Chondrocyte (in vitro differentiated cells): ENCODE measurements at places on chromosomes 11 and 22. TPM values are rescaled to one million over a fixed set of nuclear protein-coding genes. Genes with fewer than 3 reads are reported as not detected.

GRCh38 chr22:46757104-46757503 is 5.3 kb upstream of the TBC1D22A start:
- DNase-seq: no peak

DNA sequence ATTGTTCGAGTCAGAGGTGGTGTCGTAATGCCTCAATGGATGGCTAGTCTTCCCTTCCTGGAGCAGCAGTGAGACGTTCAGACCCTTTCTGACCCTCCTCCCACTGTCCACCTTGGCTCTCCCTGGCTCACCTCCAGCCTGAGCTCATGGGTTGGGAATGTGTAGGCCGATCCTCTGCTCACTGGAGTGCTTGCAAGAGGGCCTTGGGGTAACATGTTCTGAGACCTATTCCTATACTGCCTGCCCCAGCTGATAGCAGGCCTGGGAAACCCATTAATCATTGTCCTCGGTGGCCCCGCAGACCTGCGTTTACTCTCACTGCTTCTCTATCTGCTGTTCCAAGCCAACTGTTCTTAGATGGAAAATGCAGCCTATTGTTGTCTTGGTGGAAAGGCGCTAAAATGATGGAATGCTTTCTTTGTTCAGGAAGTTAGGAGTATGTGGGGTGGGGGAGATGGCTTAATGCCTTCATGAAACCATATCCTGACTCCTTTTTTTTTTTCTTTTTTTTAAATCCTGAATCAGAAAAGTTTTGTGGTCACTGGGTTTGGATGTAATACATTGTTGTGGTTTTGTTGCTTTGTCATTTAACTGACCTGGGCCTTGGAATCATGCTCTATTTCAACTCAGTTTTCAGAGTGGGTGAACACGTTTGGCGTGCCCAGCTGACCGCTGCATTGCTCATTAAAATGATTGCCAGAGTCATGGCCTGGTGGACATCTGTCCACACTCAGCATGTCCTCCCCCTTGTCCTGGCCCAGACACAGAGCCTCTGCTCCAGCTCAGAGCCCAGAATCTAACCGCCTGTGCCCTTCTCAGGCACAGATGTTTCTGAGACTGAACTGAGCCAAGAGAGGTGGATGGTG is 72.5 kb downstream of the MICAL2 start:
- no peak for DNase-seq

Gene CAPN1
- total RNA-seq: 120 to 130 TPM (median 127 TPM) in 3 replicates

GRCh38 chr11:44857490-44858090 is 93.1 kb downstream of the TP53I11 start:
- DNase-seq: no peak

Gene DAGLA
- total RNA-seq: 2.8 to 5.5 TPM (median 4.8 TPM) in 3 replicates

Gene APOA5
- total RNA-seq: not detected in 3 replicates

GRCh38 chr11:48050304-48050703 is 69.9 kb downstream of the PTPRJ start:
- no peak for DNase-seq

- DNase-seq: no peak
Observed at GRCh38 chr11:2314525-2315394, 12.9 kb downstream of the TSPAN32 start.

DNA sequence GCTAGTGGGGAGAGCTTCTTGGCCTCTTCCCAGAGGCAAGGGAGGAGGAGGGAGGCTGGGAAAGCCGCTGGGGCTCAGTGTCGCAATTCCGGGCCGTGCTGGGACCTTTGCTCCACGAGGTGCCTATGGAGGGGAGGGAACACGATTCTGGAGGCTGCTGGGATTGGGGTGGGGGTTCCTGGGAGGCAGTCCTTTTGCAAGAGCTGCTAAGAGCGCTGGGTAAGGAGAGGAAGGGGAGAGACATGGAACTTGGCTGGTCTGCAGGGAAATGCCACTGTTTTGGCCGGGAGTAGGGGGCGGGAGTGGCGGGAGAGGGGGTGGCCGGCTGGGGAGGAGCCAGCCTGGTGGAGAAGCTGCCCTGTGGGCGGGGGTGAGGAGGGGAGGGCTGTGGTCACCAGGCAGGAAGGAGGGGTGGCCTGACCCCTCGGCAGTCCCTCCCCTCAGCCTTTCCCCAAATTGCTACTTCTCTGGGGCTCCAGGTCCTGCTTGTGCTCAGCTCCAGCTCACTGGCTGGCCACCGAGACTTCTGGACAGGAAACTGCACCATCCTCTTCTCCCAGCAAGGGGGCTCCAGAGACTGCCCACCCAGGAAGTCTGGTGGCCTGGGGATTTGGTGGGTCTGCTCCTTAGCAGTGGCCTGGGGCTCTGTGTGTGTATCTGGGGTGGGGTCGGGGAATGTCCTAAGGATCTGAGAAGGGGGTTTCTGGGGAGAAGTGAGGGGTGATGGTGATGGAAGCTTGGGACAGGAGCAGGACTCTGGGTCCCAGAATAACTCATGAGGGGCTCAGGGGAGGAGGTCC is at the start of gene NR1H3:
TSS of gene NR1H3 (plus strand) at position 480 of the 800 bp plus-strand sequence. CDS start 1,221 bp downstream, outside the sequence.
- DNase-seq: peak; percentile 76

DNA sequence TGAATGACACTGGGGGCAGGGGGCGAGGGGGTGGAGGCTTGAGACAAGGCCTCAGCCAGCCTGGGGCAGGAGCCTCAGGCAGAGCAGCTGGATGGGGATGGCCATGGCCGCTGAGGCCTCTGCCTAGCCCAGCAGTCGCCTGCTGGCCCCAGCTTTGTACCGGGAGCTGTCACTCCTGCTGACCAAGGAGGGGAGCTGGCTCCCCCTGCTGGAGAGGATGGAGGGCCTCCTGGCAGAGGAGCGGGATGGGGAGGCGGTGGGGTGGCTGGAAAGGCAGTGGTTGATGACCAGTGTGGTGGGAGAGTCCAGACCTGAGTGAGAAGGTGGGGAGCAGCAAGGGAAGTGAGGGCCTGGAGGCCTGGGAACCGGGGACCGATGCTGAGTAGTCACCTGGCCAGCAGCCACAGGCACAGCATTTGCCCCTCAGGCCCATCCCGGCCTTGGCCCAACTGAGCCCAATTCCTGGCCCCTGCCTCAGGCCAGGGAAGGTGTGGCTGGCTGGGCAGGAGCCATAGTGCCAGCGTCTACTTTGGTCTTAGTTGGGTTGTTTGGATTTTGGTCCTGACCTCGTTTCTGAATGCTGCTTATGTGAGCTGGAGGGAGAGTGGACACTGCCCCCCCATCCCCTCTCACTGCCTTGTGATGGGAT is 6.0 kb upstream of the SUSD2 start:
- DNase-seq: no peak

Gene OTUB1
- total RNA-seq: 51.6 to 58.6 TPM (median 52.2 TPM) in 3 replicates

DNA sequence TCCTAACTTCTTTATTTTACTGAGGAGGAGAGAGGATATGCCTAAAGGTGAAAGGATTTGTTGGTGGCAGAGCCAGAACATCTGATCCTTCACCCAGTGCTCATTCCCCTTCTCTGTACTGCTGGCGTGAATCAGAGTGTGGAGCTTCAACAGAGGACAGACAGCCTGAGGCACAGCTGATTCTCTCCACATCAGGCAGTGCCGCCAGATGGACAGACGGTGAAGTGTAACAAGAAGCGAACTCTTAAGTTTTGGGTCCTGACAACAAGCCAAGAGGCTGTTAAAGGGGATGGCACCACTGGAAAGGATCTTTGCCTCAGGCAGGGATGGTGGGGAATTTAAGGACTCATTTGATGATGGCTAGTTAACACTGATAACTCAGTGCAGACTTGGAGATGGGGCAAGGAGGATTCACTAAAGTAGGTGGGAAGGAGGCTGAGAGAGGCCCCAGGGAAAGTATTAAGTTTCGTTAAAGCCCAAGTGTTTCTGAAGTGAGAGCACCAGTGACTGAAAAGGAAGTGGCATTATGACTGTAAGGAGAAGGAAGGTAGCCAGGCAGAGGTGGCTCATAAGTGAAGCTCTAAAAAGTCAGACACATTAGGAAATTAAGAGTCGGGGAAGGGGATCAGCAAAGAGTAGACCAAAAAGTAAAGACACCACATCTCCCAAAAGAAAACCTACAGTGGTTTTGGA is 81.3 kb downstream of the CLPB start:
- DNase-seq: no peak

DNA sequence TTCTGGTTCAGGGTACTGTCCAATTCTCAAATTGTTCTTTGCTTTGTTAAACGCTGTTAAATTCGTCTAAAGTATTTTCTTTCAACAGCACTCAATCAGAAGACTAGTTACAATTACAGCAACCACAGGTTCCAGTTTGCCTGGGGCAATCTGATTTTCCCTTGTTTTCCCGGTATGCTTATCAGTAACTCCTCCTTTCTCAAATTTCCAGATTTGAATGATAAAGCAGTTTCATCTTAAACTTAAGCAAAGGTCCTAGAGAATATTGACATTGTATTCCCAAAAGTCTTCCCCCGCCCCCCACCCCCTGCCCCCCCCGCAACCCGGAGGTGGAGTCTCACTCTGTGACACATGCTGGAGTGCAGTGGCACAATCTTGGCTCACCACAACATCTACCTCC is 10.5 kb upstream of the USP28 start:
- no peak for DNase-seq
